ENCODE measurements at places on chromosomes 1 and 21. TPM values are rescaled to one million over a fixed set of nuclear protein-coding genes. Genes with fewer than 3 reads are reported as not detected.

NBL1 gene
- 3.4 TPM for total RNA-seq

KRTAP7-1 gene
- not detected for total RNA-seq

DNA sequence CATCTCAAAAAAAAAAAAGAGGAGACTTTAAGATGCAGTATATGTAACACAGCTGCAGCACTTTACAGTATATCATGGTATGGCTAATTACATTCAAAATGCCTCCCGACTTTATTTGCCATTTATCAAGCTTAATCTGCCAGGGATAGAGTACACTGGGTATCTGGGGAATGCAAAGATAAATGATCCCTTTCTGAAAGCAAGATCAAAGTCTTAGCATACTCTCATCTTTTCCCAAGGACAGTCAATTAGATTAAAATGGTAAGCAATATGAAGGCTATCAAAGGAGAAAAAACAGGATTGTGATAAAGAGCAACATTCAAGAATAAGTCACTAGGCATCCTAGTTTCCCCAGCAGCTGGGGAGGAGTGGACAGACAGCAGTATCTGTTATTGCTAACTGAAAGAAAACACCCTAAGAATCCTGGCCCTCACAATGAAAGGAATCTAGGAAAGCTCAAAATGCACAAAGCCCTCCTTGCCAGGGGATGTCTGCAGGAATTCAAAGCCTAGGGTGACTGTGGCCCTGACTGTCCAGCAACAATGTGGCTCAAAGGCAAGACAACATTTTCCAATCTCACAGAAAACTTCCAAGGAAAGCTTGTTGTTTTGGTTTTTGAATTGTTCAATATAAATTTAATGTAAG lies 56.7 kb upstream of the RAP1GAP start:
- DNase-seq: no peak

DNA sequence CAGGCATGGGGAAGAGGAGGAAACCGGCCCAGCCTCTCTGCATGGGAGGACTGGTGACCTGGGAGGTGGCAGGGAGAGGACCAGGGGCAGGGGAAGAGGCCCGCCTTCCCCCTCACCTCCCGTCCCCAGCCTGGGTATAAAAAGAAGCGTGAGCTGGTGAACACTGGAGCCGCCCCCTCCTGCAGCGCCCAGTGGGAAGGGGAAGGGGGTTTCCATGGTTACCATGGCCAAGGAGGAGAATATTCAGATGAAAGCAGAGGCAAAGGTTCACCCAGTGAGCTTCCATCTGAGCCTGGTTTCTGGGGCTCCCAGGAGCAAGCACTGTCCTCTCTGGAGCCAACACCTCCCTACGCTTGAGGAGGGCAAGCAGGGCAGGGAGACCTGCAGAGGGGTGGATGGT lies 54.9 kb downstream of the ACOT7 start:
- no peak for DNase-seq

DNA sequence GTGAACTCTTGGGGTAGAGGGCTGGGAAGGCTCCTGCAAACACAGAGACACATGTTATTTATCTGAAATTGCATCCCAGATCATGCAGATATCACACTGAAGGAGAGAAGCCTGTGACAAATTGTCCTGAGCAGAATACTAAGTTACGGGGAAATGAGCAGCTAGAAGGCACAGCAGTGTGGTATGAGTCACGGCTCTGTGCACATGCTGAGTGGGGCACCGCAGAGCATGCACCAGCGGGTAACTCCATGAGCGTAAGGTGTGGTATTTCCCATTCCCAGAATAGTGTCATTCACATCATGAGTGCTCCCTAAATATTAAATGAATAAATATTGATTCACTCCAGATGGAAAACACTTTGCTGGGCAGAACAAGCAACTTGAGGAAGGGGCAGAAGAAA lies 21.3 kb upstream of the FCRL2 start:
- no peak for DNase-seq

GRCh38 chr1:74583397-74583796 lies 71.0 kb upstream of the LRRC53 start:
- DNase-seq: no peak

MAGOH gene
- total RNA-seq: 113 TPM

DNA sequence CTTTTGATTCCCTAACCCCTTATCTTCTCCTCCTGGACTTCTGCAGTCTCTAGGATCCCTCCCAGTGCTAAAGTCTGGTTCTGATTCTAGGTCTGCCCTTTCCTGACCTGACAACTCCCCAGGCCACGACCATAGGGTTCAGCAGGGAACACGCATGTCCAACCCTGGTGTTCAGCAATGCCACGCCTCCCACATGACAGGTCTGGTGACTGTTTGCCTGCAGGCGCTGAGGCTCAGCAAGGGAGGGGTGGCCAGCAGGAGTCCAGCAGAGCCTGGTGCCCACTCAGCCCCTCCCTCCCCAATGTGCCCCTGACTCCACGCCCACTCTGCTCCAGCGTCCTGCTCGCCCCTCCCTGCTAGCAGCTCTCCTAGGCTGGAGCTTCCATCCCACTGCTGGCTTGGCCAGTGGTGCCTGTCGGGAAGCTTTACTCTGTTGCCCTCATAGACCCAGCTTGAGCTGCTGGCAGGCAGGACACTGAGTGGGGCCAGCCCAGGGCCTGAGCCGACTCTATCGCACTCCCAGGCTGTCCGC lies 17.3 kb downstream of the SLC9A1 start:
- DNase-seq: peak; percentile 67

DNA sequence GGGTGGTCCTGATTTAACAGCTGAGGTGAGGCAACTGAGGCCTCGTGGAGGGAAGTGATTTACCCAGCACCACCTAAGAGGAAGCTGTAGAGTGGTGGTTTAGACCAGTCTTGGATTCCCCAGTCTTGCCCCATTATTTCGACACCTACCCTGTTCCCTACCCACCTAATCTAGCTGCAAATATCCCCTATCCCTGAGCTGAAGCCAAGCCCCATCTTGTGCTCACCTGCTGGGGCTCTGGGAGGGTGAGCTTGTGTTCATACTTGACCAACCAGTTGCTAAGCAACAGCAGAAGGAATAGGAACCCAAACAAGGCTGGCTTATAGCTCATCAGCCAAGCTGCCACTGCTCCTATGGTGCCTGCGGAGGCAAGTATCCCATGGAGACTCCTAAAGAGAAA lies 2.0 kb downstream of the TEX46 start:
- no peak for DNase-seq

SLC25A33 gene
- total RNA-seq: 20.7 TPM

PAQR6 gene
- 1.0 TPM for total RNA-seq

- DNase-seq: no peak
These were observed 225.2 kb upstream of the LYPLAL1 start for GRCh38 chr1:218948446-218948845.

PRDM16 gene
- 0.27 TPM for total RNA-seq

PADI4 gene
- total RNA-seq: 0.33 TPM

DNA sequence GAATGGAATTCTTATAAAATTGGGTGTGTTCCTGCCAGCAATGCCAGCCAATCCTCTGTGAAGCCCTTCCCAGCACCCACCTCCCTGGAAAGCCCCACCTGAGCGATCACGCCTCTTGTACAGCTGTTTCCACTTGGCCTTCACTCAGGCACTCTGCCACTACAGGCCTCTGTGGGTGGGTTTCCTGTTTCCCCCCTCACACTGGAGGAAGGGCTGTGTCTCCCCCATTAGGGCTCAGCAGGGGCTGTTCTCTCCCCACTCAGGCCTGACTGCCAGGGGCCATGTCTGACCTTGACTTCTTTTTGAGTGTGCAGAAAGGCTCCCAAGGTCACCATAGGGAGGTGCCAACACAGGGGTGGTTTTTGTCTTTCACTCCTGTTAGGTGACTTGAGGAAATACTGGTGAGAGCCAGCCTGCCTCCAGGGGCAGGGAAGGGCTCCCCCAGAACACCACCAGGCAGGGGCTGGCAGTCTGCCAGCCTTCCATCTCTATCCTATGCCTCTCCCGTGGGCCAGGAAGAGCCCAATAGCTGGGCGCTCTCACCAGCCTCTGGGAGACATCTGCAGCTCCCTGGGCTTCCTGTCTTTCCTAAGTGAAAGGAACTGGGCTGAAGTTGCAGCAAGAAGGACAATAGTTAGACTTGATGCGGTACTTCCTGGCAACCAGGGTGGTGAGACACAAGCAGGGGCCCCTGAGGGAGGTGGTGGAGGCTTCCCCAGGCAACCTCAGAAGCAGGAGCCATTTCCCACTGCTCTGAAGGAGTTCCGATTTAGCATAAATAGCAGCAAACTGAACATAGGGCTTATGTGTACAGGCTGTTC lies 49.1 kb downstream of the ELK4 start:
- no peak for DNase-seq

GRCh38 chr1:42282024-42282579 lies 52.9 kb downstream of the FOXJ3 start:
- no peak for DNase-seq

DNA sequence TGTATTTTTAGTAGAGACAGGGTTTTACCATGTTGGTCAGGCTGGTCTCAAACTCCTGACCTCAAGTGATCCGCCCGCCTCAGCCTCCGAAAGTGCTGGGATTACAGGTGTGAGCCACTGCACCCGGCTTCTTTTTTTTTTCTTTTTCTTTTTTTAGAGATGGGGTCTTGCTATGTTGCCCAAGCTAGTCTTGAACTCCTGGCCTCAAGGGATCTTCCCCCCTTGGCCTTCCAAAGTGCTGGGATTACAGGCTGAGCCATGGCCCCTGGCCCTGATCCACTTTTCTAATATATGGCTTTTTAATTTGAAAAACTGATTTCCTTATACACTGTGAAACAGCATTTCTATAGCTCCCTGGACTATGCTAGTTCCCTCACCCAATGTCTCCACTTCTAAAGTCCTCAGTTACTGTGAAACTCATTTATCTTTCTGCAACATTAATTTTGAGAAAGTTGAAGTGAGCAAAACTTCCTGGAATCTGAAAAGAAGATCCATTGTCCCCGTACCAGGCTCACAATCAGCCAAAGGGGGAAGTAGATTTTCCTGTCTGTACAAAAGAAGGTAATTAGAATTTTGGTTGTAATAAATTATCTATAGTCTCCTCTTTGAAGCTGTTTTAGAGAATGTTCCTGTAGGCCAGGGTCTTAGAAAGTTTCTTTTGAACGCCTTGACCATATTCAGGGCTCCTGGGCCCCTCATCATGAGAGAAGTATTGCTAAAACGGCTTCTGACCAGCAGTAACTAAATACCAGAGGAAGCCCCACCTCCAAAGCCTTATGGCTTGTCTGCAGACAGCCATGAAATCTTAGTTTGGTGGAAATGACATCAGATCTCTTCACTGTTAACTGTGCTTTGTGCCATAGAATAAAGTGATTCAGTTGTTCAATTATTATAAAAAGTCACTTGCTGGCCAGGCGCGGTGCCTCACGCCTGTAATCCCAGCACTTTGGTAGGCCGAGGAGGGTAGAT lies 34.9 kb downstream of the DEGS1 start:
- no peak for DNase-seq

GRCh38 chr21:15063814-15064575 lies 805 bp downstream of the NRIP1 start:
- DNase-seq: peak; percentile 56

GRCh38 chr1:115076384-115076915 lies 12.9 kb downstream of the TSPAN2 start:
- DNase-seq: no peak

DNA sequence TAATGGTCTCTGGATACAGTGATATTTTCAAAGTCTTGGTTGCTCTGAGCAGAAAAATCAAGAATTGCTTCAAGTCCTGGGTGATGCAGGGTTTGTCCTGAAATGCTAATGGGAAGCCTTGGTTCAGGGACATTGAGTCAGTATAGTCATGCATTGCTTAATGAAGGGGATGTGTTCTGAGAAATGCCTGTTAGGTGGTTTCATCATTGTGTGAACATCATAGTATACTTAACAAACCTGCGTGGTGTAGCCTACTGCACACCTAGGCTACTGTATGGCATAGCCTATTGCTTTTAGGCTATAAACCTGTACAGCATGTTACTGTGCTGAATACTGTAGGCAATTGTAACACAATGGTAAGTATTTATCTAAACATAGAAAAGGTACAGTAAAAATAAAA lies 36.4 kb downstream of the TBCE start:
- DNase-seq: no peak

SPRR1A gene
- total RNA-seq: not detected

SLFNL1 gene
- total RNA-seq: not detected

DNA sequence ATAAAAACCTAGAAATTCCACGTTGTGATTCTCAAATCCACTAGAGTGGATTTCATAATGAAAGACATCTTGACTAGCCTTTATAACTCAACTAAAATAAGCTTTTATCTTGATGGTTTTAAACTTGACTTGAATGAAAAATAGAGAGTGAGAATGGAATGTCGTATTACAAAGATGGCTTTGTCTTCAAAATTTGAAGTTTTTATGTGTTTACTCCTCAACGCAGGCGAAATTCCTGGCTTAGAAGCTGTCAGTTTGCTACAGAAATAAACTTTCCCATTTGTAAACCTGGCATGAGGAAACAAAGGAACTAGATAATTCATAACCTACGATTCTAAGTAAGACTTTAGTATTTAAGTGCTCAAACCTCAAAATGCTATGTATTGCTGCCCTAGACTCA lies 90.0 kb upstream of the KRTAP19-8 start:
- DNase-seq: no peak

- DNase-seq: no peak
These were observed 23.4 kb downstream of the CTBS start for GRCh38 chr1:84550826-84551225.

- peak; percentile 37 for DNase-seq
These were observed 35.9 kb upstream of the PTGFRN start for GRCh38 chr1:116873680-116874271.

PLA2G2F gene
- not detected for total RNA-seq

SRGAP2B gene
- 17.6 TPM for total RNA-seq

DNA sequence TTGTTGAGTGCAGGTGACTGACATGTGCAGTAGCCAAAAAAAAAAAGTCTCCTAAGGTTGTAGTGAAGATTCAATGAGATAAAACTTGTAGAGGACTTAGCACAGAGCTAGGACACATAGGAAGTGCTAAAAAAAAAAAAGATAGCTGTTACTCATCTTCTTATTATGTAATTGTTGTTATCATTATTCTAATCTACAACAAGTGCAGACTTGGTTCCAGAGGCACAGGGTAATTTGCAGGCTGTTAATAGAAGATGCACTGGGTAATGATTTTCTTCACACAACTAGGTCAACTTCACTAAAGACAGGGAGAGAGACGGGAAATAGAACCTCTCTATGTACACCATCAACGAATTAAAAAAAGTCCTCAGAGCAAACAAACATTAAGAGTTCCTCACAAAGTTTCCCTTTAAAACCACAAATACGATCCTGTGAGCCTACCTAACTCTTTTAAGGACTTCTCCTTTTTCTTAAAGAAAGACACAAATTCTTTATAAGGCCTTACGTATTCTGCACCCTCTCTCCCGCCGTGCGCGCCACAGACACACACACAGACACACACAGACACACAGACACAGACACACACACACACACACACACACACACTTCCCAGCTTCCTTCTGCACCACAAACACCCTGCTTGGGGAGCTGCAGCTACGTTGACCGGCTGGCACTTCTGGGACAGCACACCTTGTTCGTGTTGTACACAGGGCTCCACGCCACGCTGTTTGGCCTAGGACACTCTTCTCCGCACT lies 49.8 kb upstream of the GADD45A start:
- DNase-seq: no peak

- DNase-seq: no peak
These were observed 41.4 kb downstream of the PLEKHA6 start for GRCh38 chr1:204318324-204318723.

RPTN gene
- total RNA-seq: not detected

Data from K562 (cell line).